SK-MEL-5 (cell line): ENCODE measurements at places on chromosomes 1 and 21. TPM values are rescaled to one million over a fixed set of nuclear protein-coding genes. Genes with fewer than 3 reads are reported as not detected.

AIRE gene
- not detected in 2 replicates for total RNA-seq

ATP1A4 gene
- 0.11 TPM in 1 of 2 replicates, not detected in the other for total RNA-seq

DENND2C gene
- 0.74 and 1.1 TPM in 2 replicates for total RNA-seq

SYT14 gene
- total RNA-seq: 14.7 TPM in 2 replicates

GRCh38 chr1:21762022-21762404, 20.9 kb downstream of the USP48 start:
- DNase-seq: no peak

DNA sequence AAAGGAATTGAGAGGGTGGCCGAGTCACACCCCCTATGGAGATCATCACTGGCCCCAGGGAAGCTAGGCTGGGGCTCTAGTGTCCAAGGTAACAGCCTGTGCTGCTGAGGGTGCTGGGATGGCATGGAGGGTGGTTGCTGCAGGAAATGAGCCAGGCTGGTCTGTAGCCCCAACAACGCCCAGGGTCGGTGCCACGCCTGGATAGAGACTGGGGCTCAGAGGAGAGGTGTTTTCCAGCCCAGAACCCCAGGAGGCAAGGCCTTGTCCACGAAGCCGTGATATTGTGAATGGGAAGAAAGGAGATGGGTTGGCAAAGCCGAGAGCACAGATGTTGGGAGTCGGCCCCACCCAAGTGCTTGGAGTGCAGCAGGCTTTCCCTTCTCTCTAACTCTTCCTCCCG, 68.9 kb upstream of the ACTRT2 start:
- DNase-seq: no peak

KRTAP19-1 gene
- 0.34 and 1.3 TPM in 2 replicates for total RNA-seq

DNA sequence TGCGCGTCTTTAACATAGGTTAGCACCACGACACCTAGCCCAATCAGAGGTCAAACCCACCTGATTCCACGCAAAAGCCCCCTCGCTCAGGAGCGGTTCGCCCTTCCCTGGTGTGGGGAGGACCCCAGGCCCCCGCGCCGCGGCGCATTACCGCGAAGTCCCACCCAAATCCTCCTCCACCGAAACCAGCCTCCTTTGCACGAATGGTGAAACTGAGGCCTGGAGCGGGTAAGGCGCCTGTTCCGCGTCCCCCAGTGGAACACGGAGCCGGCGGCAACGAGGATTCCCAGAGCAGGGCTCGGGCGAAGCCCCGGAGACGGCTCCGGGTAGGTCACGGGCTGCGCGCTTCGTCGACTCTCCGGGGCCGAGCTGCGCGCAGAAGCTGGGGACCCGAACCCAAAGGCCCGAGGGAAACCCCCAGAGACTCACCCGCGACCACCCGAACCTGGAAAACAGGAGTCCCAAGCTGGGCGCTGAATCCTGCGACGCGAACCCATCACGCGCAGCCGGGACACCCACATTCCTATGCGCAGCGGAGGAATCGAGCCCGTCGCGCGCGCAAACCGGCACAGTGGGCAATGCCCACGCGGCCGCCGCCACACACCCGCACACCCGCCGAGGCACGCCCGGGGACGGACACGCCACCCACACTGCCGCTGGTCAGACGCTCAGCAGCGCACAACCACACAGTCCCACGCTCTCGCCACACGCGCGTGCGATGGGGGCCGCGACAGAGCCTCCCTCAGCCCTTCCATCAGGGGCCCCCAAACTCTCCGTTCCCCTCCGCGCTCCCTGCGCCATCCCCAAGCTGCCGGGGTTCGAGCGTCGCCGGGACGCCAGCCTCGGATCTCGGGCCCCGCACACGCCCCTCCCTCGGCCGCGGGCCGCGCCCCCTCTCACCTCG, 507 bp downstream of the GLIS1 start:
- no peak for DNase-seq

GRCh38 chr1:116854403-116854690, 55.4 kb upstream of the PTGFRN start:
- no peak for DNase-seq

RIMS3 gene
- total RNA-seq: 1.8 and 2.6 TPM in 2 replicates

LCE1A gene
- not detected in 2 replicates for total RNA-seq

- DNase-seq: no peak
These were observed 332.3 kb downstream of the COL11A1 start for GRCh38 chr1:102776071-102776470.

FAM131C gene
- total RNA-seq: 0.26 and 0.51 TPM in 2 replicates

DNA sequence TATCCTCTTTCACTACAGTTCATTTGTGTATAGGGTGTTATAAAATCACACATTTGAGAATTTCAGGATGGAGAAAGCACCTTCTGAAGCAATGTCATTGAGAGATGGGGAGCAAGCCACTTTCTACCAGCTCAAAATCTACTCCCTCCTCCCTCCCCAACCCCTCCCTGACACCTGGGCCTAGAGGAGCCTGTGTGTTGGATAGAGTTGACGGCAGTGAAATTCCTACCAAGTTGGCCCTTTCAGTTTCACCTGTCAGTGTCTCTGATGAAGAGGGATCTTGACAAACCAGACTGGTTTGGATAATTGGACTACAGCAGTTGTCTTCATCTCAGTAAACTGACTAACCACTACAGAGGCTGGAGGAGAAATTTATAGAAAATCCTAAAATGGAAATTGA, 125.0 kb upstream of the HOOK1 start:
- DNase-seq: no peak

DNA sequence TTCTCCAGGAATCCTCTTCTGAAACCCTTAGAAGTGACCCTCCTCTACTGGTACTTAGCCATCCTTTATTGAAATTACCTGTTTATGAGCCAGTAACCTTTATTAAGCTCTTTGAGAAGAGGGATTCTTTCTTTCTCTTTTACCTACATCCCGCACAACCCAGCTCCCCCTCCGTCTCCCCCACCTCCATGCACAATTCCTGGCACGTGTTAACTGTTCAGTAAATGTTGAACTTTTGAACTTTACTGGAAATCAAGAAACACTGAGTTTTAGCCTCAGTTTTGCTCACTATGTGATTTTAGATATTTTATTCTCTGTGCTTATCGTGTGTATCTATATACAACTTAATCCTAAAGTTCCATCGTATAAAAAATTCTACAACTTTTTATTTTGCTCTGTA, 1.8 kb downstream of the TMED5 start:
- no peak for DNase-seq

CFHR3 gene
- total RNA-seq: not detected in 2 replicates

- DNase-seq: peak; percentile 97
These were observed 44.7 kb downstream of the SLC30A10 start for GRCh38 chr1:219883400-219884332.

C1orf141 gene
- not detected in 2 replicates for total RNA-seq
